ENCODE measurements at places on chromosomes 1 and 21.

DNA sequence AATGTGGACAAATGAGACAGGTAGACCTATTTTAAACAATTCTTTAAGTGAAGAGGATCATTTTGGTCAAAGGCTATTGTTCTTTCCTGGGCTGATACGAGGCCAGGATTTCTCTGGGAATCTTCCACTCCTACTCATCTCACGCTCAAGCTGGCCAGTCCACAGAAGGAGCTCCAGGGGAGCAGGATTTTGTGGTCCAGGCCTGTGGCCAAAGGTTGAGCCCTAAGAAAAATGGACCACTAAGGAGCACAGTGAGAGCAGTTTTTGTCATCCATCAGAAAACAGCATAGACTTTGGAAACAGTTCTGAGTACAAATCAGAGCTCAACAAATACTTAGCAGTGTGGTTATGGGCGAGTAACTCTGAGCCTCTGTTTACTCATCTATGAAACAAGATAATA lies 260.2 kb upstream of the RUNX1 start:
- DNase-seq, result no peak

DNA sequence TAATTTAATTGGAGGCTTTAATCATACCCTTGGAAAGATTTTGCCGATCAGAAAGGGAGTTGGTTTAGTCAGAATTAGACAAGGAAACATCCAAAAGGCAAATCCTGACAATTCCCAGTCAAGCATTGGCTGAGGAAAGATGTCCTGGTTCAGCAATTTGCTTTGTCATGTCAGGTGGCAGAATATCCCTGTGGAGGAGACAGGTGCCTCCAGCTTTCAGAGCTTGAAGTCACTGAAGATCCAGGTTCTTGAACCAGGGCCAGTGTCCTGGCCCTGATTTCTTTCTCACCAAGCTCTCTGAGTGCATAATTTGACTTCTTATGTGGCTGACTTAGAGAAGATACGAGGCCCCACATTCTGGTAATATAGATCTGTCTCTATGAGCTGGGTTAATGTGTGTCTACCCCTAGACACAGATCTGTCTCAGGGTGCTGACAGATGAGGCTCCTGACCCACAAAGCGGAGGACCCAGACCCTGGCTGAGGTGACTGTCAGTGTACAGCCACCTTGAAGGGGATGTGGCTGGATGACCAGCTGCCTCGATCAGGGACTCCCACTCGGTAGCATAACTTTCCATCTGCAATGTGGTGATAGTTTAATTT lies 118.9 kb downstream of the HHAT start:
- no peak for DNase-seq

DNA sequence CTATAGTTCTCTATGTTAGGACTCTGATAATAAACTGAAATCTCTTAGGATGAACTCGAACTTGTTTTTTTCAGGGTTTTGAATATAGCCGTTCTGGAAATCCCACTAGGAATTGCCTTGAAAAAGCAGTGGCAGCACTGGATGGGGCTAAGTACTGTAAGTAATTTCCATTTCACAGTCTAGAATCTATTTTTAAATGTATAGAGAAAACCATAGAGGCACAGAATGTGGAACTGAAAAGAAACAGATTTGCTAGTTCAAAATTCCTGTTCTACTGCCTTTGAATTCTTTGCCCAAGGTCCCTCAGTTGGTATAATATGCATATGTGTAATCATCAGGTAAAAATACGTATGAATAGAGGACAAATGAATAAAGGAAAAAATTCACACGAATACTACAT lies 4.8 kb downstream of the CTH start:
- no peak for DNase-seq

- no peak for DNase-seq
Measured at GRCh38 chr1:55355549-55355948, 140.4 kb upstream of the USP24 start.

- no peak for DNase-seq
Measured at GRCh38 chr1:196193896-196194559, 414.2 kb downstream of the KCNT2 start.

- no peak for DNase-seq
Measured at GRCh38 chr1:180762796-180763195, 131.0 kb downstream of the XPR1 start.

DNA sequence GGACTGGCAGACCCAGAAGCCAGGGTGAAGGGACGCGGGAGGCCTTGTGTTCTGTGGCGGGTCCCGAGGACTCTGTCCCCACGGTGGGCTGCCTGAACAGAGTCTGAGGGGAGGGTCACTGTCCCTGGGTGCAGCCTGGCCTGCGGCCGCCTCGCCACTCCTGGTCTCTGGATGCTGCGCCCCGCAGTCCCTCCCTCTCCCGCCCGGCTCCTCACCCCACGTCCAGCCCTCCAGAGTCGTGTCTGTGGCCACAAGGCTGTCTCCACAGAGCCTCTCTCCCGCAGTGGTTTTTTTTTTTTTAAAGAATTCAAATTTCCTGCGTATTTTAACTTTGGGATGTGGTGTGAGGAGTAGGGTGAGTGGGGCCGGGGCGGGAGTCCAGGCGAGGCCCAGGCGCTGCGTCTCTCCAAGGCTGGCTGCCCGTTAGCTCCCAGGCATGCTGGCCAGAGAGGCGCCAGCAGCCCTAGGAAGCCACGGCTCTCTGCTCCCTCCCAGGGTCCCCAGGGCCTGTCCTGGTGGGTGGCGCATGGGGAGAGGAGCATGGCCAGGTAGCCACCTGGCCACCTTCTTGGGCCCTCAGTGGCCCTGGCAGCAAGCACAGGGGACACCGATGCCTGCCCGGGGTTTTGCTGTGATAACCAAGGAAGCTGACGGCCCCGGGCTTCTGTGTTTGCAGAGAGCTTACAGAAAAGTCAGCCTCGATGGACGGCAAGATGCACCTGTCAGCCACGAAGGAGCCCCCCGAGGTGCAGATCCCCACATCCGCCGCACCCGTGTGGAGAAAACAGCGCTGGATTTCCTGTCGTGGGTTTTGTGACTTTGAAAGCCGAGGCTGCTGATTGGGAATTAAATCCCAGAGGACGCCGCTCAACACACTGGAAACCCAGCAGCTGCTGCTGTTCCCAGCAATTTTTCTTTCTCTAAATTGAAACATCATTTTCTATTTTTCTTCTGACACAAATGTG lies 72.8 kb downstream of the MORN1 start:
- no peak for DNase-seq

- no peak for DNase-seq
Measured at GRCh38 chr1:52057255-52057654, 1.2 kb downstream of the BTF3L4 start.

DNA sequence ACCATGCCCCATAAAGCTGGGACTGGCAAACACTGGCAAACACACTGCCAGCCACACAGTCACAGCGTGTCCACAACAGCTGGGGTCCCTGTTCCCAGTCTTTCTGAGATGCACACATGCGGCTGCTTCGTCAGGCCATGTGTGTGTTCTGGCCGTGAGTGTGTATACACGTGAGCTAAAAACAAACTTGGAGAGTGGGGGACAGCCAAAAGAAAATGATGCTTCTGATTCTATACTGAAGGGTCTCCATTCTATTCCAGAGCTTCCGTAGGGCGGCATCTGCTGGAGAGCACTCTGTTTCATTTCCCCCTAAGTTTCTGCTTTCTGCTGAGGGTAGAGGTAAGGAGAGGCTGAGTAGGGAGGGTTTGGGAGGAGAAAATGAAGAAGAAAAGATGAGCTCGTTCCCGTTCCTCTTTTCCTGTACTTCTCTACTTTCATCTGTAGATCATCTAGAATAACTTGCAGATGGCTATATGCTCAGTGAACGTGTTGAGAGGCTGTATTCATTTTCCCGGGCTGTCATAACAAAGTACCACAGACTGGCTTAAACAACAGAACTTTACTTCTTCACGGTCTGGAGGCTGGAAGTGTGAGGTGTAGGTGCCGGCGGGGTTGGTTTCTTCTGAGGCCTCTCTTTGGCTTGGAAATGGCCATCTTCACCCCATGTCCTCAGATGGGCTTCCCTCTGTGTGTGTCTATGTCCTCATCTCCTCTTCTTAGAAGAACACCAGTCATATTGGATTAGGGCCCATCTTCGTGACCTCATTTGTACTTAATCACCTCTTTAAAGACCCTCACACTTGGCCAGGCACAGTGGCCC lies 151.6 kb downstream of the TOMM20 start:
- DNase-seq, result no peak

DNA sequence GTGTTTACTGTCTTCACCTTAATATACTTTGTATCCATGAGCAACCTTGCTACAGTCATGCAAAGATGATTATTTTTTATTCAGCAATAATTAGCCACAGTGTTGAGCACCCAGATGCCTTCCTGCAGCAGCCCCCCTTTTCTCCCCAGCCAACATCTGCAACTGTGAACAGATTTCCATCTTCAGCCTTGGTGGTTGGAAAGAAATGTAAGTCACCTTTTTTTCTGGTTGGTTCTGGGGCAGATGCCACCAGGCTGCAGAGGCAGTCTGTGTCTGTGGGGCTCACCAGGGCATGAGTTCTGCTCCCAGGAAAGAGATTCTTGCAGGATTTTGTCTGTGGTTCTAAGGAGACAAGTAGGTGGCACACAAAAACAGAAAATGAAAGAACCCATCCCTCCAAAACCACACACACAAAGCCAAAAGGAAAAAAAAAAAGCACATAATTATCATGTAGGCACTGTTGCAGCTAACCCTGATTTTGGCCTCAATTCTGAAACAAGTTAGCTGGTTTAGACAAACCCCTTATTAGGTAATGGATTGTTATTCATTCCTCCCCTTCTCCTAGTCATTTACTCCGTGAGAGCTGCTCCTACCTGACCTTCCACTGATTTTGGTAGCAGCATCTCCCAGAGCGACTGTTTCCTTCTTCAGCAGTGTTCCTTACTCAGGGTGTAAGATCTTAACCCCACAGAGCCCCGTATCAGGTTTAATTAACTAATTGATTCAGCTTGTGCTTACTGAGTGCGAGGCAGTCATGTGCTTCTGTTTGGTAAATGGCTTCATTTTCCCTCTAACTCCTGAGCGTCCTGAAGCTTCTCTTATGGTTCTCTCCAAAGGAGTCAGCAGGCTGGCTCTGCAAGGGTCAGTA lies 36.5 kb downstream of the GALNT2 start:
- DNase-seq, result no peak

- no peak for DNase-seq
Measured at GRCh38 chr1:98371764-98372163, 289.8 kb upstream of the SNX7 start.

- no peak for DNase-seq
Measured at GRCh38 chr1:206471415-206471801, 1.1 kb downstream of the IKBKE start.

DNA sequence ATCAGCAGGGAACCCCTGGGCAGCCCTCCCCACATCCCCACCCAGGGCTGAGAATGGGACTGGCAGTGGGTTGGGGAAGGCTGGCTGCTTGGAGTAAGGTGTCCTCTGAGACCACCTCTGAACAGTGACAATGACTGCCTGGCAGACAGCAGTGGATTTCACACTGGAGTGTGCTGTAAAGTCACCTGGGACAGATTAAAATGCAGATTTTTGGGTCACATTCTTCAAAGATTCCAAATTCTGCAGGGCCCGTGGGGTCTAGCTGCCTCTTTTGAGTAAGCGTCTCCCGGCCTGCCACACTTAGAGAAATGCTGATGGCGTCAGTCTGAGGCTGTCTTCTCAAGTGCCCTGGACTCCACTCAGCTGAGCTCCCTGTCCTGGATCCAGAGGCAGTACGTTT lies 164.5 kb downstream of the GRIK3 start:
- no peak for DNase-seq

DNA sequence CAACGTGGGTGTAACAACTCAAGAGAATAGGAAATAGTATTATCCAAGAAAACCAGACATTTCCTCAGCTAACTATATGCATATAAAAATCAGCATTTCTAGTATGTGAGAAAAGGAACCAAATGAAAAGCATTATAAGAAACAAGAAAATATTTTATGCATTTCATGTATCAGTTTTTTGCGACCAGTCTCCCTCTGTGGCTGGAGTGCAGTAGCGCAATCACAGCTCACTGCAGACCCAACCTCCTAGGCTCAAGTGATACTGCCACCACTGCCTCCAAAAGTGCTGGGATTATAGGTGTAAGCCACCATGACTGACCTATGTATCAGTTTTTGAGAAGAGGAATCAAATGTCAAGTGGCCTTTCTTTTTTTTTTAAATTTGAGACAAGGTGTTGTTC lies 31.0 kb downstream of the SLC16A1 start:
- no peak for DNase-seq

- DNase-seq, result no peak
Measured at GRCh38 chr1:25217015-25217414, 15.3 kb downstream of the SYF2 start.

- DNase-seq, result no peak
Measured at GRCh38 chr1:118335331-118335732, 150.3 kb upstream of the SPAG17 start.
